Hematopoietic multipotent progenitor cell treated with erythropoietin and hydrocortisone succinate and interleukin-3 and kit ligand, for 17 days (in vitro differentiated cells): ENCODE measurements at places on chromosomes 3 and 15.

DNA sequence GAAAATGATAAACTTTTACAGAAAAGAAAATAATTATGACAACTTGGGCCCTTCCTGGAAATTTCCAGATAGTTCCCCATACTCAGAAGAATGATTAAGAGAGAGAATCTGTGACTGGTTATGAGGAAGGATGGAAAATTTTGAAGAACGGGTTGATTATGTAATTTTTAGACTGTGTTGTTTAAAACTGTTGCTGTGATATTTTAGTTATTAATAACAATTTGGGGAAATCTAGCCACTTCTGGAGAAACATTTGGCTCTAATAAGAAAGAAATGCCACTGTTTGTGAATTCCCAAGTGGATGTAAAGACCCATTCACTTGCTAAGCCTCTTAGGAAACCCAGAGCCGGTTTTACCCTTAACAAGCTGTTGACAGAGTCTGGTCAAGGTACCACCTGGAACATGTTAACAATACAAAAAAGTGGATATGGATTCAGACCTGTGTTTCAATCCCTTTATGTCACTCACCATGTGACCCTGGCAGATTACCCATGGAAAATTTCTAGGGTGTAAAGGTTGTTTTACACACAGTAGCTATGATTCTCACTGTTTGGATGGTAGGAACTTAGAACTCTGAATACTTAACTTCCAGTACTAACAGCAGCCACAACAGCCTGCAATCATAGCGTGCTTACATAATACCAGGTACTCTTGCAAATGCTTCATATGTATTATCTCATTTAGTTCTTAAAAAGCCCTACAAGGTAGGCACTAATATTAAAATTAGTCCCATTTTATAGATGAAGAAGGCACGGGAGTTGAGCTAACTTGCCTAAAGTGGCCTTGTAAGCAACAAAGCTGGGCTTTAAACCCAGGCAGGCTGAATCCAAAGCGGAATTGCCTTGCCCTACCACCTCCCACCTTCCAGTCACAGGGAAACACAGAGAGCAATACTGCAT is 32.0 kb downstream of the ZBTB38 start:
- no peak for DNase-seq

- DNase-seq, result no peak
Measured at GRCh38 chr3:17329927-17330326, 412.5 kb downstream of the TBC1D5 start.

DNA sequence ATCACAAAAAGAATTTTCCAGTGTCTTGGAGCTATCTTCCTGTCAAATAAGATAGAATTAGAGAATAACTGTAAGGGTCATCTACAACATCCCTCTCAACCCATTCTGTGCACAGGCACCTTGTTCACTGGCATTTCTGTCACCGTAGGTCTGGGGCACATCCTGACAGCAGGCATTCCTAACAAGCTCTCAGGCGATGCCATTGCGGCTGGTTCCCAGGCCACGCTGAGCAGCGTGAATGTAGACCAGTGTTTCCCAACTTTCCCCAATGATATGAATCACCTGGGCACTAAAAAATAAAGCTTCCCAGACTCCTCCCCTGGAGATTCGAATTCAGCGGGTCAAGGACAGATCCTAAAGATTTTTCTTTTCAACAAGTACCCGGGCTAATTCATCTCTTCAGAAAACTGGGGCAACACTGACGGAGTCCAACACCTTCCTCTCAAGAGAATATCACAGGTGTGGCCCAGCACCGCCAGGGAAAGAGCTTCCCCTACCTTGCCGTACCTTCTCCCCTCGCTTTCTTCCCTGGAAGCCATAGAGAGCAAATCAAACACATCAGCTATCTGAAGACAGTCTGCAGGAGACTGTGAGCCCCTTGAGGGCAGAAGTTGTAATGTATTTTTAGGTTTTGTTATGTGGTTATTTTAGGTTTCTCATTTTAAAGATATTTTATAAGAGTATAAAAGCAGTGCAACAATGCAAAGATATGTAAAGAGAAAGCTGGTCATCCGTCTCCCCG is 143.4 kb downstream of the LIPC start:
- no peak for DNase-seq

DNA sequence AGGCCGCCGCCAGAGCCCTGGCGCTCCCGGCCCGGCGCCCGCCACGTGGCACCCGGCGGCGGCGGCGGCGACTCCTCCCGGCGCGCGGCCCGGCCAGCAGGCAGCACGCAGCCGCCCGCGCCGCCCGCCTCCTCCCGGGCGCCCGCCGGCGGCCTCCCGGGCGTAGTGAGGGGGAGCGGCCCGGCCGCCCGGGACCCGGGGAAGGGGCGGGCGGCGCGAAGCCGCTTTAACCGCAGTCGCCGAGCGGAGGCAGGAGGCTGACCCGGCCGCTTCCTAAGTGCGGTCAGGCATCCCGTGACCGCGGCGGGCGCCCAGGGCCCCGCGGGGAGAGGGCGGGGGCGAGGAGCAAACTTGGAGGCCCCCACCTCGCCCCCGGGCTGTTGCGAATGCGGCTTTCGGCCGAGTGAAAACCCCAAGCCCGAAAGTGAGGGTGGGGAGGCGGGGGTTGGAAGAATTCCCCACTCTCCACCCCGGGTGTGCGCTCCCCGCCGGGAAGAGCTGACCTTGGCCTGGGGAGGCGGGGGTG is 1.7 kb upstream of the HES1 start:
- no peak for DNase-seq

DNA sequence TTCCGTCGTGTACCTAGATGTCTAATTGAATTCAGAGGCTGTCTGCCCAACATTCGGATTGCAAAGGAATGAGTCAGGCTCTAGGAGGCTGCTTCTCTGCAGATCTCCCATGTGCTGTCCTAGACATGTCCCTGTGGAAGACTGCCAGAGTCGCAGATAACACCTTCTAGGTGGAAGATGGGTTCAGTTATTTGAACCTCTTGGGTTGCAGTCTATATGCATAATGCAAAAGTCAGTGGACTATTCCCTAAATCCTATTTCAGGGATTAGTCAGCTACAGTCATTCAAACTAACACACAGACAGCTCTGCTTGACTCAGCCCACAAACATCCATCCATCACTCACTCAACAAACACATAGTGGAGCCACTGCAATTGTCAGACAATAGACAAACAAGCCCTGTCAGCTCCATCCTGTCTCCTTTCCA is 300.0 kb upstream of the CTNNB1 start:
- DNase-seq, result no peak

- DNase-seq, result no peak
Measured at GRCh38 chr15:77013776-77014131, 18.8 kb downstream of the PSTPIP1 start.

DNA sequence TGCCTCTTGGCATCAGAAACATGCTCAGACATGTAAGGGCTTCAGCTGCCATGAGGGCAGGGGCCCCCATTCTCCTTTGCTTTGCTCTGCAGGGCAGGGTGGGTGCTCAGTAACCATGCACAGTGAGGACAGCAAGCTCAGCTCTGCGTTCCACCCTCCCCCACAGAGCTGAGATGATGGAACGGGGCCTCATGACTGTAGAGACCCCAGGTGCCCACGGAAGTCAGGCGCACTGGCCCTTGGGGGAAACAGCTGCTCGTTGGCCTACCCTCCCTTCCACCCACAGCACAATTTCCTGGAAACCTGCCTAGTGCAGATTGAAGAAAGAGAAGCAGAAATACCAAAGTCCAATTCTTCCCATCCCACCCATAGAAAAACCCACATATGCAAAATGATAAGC is 10.5 kb downstream of the CTXND1 start:
- DNase-seq, result no peak
